Dorsolateral prefrontal cortex (tissue), 122 donors: ENCODE measurements at places on chromosomes 4 and X.

DNA sequence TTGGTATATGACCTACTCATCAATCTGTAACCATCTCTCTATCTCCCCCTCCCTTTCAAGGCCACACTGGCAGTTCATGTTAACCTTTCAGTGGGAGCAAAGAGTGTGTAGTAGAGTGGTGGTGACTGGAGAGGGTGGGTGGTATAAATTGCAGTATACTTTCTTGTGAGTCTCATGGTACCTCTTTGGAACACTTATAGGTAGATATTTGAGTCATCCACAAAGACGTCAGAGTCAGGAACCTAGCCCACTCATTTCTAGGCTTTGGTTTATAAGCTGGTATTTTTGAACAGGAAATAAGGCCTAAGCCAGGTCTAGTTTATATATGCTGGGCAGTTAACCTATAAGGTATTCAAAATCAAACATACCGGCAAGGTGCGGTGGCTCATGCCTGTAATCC lies 36.3 kb downstream of the RLIM start:
- no peak for DNase-seq

DNA sequence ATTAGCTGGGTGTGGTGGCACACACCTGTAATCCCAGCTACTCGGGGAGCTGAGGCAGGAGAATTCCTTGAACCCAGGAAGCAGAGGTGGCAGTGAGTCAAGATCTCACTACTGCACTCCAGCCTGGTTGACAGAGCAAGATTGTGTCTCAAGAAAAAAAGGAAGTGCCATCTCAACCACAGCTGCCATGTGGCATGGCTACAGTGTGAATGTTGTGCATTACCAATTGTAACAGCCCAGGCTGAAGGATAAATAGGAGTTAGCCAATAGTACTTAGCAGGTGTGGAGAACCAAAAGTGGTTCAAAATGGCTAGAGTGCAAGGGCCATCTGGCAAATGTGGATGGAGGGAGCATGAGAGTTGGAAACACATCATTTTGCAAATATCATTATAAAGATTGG lies 28.9 kb downstream of the SLC25A5 start:
- no peak for DNase-seq

- DNase-seq: no peak
Measured at GRCh38 chr4:123404533-123404932, 7.9 kb downstream of the SPRY1 start.

DNA sequence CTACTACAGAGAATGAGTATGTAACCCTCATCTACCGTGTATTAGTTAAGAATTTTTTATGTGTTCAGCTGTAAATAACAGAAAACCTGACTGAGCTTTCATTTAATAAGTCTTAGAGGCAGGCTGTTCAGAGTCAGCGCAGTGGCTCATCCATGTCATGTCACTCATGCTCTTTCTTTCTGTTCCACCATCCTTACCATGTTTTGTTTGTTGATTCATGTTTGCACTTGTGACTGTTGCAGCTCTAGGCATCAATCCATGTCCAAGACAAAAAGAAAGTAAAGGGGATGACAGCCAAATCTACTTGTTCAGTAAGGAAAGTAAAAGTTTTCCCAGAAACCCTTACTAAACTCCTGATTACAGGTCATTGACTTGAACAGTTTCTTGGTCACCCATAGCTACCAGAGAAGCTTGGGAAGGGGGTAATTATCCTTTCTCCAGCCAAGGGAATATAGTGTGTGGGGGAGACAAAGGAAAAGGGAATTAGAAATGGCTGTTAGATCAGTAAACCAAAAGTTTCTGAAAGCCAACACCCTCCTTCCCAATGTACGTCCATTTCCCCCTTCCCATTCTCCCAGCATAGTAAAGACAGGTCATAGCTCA lies 9.0 kb downstream of the ART3 start:
- DNase-seq: no peak

GRCh38 chr4:6250235-6250983 lies 19.2 kb upstream of the WFS1 start:
- DNase-seq: no peak

- no peak for DNase-seq
Measured at GRCh38 chr4:187183346-187183745, 459.7 kb upstream of the FAT1 start.

DNA sequence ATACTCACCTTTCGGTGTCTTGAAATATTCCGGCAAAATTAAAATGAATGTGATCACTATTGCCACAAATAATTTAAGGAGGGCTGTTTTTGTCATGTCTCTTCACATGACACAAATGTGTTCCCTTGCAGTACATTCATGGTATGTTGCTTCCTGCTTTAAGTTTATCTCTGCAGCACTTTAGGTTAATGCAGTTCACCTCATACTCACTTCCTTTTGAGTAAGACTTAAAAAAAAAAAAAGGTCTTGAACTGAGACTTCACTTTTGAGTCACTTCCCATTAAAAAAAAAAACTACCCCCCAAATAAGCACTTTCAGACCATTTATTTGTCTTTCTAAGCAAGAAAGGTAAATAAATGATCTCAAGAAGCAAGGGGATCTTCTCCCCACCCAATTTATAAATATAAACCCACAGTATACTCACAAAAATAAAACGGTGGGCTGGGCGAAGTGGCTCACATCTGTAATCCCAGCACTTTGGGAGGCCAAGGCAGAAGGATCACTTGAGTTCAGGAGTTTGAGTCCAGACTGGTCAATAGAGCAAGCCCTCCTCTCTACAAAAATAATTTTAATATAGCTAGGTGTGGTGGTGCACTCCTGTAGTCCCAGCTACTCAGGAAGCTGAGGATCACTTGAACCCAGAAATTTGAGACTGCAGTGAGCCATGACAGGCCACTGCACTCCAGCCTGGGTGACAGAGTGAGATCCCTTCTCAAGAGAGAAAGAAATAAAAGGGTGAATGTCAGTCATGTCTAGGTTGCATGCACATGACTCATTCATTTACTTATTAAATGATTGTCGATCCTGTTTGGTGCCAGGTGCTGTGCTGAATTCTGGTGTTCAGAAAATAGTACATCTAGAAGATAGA lies at the start of gene TMEM156:
TMEM156 (minus strand) TSS at position 192 of the 868 bp plus-strand sequence; CDS start at position 96, 96 bp downstream.
- DNase-seq: no peak

GRCh38 chrX:154738011-154738738 lies 12.7 kb downstream of the GAB3 start:
- DNase-seq: no peak

- DNase-seq: no peak
Measured at GRCh38 chr4:41796545-41797210, 48.2 kb upstream of the PHOX2B start.

DNA sequence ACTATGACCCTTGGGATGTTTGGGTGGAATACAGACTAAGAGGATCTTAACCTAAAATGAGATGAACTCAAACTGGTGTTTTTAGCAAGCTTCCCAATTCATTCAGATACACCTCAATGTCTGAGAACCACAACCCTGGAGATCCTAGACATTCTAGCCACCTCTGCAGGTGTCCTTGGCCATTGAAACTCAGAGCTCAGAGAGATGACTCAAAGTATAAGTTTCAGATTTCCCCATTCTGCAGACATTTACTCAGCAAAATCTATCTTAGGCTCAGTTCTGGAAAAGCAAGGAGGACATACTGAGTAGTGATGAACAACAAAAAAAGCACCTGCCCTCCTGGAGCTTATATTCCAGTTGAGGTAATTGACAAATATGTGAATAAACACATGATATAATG lies 47.8 kb downstream of the COMMD8 start:
- no peak for DNase-seq
